ENCODE measurements at places on chromosomes 13 and 19. TPM values are rescaled to one million over a fixed set of nuclear protein-coding genes. Genes with fewer than 3 reads are reported as not detected.

- no peak for DNase-seq
Measured at GRCh38 chr19:46741447-46741846, 4.4 kb upstream of the FKRP start.

DNA sequence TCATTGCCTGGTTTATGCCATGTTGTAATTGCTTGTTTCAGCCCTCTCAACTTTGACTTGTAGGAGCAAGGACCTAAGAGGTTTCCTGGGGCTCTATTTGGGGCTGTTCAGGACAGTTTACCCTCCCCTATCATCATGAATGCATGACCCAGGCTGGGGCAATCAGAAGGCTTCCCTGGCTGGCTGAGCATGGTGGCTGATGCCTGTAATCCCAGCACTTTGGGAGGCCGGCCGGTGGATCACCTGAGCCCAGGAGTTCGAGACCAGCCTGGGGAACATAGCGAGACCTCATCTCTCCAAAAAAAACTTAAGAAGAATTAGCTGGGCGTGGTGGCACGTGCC lies 6.1 kb upstream of the LSM4 start:
- no peak for DNase-seq

DNA sequence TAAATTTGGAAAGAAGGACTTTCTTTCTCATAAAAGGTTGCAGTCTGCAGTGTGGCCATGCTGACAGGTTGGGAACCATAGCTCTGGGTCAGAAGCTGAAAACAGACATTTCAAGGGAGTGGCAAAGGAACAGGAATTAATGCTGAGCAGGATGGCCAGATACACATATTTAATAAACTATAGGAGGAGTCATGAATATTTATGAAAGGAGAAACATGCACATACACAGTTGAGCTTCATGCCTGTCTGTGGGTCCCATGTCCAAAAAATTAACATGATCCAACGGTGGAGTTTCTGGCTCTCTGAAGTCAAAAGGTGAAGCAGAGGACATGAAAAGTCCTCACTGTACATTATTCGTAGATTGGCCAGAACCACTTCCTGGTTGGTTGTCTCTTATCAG lies 2556.0 kb downstream of the PCDH9 start:
- no peak for DNase-seq

DNA sequence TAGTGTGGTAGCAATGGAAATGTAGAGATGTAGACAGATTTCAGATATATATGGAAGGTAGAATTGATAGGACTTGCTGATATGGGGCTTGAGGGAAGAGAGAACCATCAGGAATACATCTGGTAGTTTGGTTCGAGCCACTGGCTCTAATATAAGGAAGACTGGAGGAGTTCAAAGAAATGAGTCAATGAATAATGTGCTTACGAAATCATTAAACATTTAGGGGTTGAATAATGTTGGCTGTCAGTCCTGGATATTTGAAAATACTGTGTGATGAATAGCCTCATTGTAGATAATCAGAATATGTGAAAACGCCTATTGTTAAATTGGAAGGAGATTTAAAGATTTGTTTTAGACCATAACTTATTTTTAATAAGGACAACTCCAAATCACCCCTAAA lies 21.6 kb downstream of the SGCG start:
- DNase-seq, result no peak

DNA sequence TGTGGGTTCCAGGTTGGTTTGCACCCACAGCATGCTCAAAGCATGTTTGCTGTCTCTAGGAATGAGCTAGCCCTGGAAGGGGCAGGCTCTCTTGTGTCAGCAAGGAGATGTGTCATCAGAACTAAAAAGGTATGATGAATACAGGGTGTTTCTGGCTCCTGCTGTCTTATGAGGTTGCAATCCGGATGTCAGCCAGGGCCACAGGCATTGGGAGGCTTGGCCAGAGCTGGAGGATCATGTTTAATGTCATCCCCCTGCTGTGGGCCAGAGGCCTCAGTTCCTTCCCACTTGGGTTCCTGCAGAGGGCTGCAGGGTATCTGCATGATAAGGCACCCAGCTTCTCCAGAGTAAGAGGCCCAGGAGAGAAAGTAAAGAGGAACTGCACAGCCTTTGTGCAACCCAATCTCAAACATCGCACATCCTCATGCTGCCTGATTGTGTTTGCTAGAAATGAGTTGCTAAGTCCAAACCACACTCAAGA lies 193.6 kb downstream of the COL4A1 start:
- no peak for DNase-seq

GRCh38 chr13:46571189-46571908 lies 18.4 kb downstream of the LRCH1 start:
- DNase-seq, result no peak

GRCh38 chr19:42272989-42273406 lies 3.9 kb downstream of the CIC start:
- DNase-seq, result no peak

- DNase-seq, result no peak
Measured at GRCh38 chr19:14577264-14577663, 5.4 kb upstream of the NDUFB7 start.

GRCh38 chr19:54694648-54695047 lies 29.6 kb upstream of the KIR3DL3 start:
- no peak for DNase-seq

- no peak for DNase-seq
Measured at GRCh38 chr13:32949820-32950219, 66.4 kb upstream of the KL start.

DNA sequence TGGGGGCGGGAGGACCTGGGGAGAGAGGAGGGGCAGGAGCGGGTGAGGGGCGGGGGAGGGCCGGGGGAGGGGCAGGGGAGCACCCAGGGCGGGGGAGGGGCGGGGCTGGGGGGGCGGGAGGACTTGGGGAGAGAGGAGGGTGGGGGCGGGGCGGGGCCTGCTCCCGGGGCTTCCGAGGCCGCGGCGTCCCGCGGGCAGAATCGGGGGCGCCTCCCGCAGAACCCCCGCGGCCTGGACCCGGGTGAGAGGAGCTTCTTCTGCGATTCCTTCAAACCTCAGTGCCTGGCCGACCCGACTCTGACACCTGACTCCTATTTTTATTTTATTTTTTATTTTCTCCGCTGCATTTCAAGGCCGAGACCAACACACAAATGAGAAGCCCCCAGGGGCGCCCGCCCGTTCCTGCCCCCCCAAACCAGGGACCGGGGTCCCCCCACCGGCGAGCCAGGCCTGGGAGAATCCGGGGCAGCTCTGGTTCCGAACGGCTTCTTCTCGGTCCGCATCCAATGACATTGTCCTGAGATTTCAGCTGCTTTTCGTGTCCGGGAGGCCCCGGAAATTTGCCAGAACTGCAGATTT lies 470 bp upstream of the GRTP1 start:
- no peak for DNase-seq

- no peak for DNase-seq
Measured at GRCh38 chr13:45162194-45162593, 38.7 kb downstream of the KCTD4 start.

- DNase-seq, result no peak
Measured at GRCh38 chr13:30873499-30873898, 32.6 kb upstream of the MEDAG start.

DNA sequence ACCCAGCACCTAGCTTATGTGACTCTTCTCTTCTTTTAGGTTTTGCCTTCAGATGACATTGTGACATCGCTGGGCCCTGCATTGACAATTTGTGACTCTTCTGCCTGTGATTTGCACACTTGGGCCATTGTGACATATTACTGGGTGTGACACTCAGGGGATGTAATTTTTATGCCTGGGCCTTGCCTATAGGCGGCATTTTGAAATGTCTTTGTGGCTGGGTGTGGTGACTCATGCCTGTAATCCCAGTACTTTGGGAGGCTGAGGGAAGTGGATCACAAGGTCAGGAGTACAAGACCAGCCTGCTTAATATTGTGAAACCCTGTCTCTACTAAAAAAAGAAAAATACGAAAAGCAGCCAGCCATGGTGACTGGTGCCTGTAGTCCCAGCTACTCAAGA lies 28.4 kb upstream of the ZNF681 start:
- no peak for DNase-seq

GRCh38 chr13:71217827-71218226 lies 649.2 kb downstream of the DACH1 start:
- DNase-seq, result no peak

DNA sequence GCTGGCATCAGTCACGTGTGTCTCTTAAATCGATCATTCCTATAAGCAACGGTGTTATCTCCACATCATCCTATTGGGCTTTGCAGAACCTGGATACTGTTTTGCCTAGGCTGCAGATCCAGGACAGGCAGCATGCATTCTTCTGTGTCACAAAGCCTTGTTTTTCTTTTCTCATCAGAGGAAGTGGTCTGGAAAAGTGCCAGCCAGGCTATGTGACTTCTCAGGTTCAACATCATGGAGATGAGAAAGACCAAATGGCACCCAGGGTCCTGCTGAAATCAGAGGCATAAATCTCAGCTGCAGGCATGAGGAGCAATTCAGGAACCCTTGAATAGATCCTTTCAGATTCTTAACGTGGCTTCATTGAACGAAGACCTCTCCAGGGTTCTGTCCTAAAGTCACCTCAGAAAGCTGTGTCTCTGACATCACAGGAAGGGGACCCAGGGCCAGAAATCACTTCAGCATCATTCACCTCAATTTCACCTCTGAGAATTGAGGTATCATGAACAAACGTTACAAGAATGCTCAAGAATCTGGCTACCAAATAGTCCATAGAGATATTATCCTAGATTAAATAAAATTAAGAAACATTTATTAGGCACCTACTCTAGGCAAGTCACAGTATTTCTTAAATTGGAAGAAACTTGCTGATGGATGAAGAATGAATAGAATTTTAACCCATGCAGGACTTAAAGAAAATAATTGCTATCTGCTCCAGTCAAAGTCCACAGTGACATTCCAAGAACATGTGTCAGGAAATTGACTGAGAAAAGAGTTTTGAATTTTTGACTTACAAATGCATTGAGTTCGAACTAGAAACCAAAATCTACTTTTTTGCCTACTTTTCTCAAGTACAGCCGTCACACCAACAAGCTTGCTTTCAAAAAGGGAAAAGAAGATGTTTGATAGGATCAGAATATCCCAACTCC lies 124.1 kb downstream of the COG6 start:
- no peak for DNase-seq

DNA sequence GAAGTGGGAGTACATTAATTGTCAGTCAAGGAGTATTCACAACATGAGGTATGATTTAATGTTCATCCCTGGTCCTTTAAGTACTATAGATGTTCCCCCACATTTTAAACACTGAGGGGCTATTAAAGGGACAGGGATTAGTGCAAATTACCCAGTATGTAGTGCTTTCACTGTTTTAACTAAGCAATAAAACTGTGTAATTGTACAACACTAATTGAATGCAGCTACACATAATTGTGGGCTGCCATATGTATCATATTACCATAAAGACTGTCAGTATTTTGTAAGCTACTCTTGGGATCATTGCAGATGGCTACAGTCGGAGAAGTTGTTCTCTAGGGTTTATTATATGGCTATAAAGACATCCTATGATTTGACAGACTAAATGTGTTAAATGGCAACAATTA lies 316.6 kb downstream of the DCLK1 start:
- DNase-seq, result no peak

DNA sequence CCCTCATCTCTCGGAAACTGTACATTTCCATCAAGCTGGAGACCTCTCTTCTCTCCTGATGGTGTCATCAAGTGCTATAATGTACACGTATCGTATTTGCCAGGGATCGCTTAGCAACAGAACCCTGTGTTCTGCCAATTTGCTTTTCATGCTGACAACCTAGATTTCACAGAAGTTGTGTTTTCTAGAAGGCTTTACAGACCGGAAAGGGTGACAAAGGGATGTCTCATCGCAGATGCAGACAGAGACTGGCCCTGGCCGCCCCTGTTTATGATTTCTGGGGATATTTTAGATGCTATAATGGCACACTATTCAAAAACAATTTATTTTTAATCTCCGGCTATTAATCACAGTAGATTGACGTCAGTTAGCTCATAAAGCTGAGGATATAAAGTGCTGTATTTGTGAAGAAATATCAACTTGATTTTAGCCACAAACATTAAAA lies 291.4 kb downstream of the IRS2 start:
- no peak for DNase-seq

DNA sequence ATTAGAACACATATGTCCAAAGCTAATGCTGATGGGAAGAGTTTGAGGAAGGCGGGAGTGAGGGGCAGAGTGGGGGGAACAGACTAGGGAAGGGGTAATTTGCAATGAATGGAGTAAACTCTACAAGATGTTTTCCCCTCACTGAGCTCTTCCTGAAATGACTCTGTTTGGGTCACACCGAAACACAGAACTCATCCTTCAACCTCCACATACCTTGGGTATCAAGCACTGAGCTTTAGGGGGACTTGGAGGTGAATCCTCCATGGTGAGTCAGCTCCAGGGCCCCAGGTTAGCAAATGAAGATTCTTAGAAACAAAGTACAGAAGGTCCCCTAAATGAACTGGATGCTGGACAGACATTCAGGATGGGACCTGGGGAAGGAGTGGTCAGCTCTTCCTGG lies 1.3 kb upstream of the SIGLEC10 start:
- no peak for DNase-seq

- no peak for DNase-seq
Measured at GRCh38 chr13:42075517-42075916, 27.1 kb downstream of the DGKH start.

GRCh38 chr13:60654415-60654814 lies 257.4 kb downstream of the TDRD3 start:
- no peak for DNase-seq

GRCh38 chr13:30835442-30835841 lies 70.6 kb upstream of the MEDAG start:
- no peak for DNase-seq

The C19orf67 gene
- not detected for total RNA-seq

The CCDC70 gene
- total RNA-seq, result not detected

The FGF9 gene
- total RNA-seq, result 5.3 TPM

The ZNF471 gene
- total RNA-seq, result 1.9 TPM

The CBY2 gene
- not detected for total RNA-seq

The KLK2 gene
- not detected for total RNA-seq

The DAND5 gene
- 0.56 TPM for total RNA-seq

The ZNF100 gene
- 10.6 TPM for total RNA-seq

The B3GNT8 gene
- 3.6 TPM for total RNA-seq

The LYPD4 gene
- total RNA-seq, result not detected

The SIGLEC9 gene
- total RNA-seq, result 21.0 TPM

The KLK3 gene
- not detected for total RNA-seq

The LILRB2 gene
- total RNA-seq, result 11.8 TPM

The NOTCH3 gene
- total RNA-seq, result 6.1 TPM

All from omental fat pad (tissue), 4 donors.